CD14-positive monocyte (primary cell): ENCODE measurements at places on chromosomes 1 and 21. TPM values are rescaled to one million over a fixed set of nuclear protein-coding genes. Genes with fewer than 3 reads are reported as not detected.

GBP6 gene
- not detected for polyA plus RNA-seq

AMY2A gene
- not detected for polyA plus RNA-seq

HMCN1 gene
- not detected for polyA plus RNA-seq

- no peak overlapping the region for H3K27ac ChIP-seq
- DNase-seq, result no peak
- no peaks in the 10 kb centered on the region for H3K4me1 ChIP-seq
- H3K27me3 ChIP-seq, result no peaks in the 10 kb centered on the region
- no peaks in the 10 kb centered on the region for H3K36me3 ChIP-seq
- no peak overlapping the region for H3K4me3 ChIP-seq
Observed at GRCh38 chr1:205523261-205523890, 18.9 kb downstream of the CDK18 start.

DNA sequence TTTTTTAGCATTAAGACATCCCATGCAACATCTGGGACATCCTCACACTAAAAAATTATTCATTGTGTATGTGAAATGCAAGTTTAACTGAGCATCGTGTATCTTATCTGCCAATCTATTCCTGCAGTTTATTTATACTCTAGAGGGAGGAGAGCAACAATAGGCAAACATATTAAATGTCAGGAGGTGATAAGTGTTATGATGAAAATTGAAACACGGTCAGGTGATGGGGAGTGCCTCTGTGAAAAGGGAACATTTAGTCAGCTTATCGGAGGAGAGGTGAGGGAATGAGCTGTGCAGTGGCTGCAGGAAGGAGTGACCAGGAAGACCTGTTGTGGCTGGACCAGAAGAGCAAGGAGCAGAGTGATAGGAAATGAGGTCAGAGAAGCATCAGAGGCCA is 775 bp upstream of the EFCAB14 start:
- no peaks in the 10 kb centered on the region for H3K27me3 ChIP-seq
- peaks cover 22% of the 10 kb centered on the region for H3K36me3 ChIP-seq
- peak overlapping the region; percentile 86 for H3K4me3 ChIP-seq
- peak overlapping the region; percentile 91 for H3K27ac ChIP-seq
- no peak for DNase-seq

DNA sequence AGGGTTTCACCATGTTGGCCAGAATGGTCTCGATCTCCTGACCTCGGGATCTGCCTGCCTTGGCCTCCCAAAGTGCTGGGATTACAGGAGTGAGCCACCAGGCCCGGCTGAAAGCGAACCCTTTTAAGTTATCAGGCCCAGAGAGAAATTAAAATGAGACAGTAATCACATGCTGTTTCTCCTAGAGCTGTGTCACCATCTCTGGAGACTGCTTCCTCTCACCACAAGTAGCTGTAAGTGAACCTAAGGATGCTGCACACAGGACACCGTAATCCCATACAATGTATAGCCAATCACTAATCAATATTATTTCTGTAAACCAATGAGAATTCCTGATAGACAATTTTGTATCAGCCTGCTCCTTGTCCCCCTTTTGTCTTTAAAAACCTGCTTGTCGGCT is 5.7 kb upstream of the CSTB start:
- H3K4me1 ChIP-seq, result peaks cover 26% of the 10 kb centered on the region
- H3K27ac ChIP-seq, result no peak overlapping the region
- H3K27me3 ChIP-seq, result no peaks in the 10 kb centered on the region
- no peak overlapping the region for H3K4me3 ChIP-seq
- no peak for DNase-seq
- no peaks in the 10 kb centered on the region for H3K36me3 ChIP-seq
